Suppressor macrophage treated with lipopolysaccharide for 1 hour (primary cell): ENCODE measurements at places on chromosomes 12 and 14.

- no peak for DNase-seq
These were observed 4.0 kb upstream of the SLC22A17 start for GRCh38 chr14:23356662-23357061.

DNA sequence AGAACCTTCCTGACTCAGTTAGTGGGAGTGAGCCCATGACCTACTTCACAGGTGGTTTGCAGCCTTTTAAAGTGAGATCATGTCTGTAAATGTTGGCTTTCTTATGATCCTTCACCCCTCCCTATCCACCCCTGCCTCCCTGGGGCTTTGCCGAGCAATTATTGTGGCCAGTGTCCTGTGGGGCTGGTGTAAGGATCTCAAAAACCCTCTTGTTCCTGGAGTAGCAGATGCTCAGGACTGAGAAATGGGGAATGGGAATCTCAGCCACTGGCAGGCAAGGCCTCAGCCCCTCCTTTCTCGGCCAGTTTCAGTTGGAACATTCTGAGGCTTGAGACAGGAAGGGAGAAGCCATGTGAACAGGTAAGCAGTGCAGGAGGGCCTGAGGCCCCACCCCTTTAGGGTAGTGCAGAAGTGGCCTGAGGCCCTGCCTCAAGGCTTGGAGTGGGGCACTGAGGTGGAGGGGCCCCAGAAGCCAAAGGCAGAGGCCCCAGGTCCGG, 53.8 kb downstream of the PLEKHG3 start:
- no peak for DNase-seq

DNA sequence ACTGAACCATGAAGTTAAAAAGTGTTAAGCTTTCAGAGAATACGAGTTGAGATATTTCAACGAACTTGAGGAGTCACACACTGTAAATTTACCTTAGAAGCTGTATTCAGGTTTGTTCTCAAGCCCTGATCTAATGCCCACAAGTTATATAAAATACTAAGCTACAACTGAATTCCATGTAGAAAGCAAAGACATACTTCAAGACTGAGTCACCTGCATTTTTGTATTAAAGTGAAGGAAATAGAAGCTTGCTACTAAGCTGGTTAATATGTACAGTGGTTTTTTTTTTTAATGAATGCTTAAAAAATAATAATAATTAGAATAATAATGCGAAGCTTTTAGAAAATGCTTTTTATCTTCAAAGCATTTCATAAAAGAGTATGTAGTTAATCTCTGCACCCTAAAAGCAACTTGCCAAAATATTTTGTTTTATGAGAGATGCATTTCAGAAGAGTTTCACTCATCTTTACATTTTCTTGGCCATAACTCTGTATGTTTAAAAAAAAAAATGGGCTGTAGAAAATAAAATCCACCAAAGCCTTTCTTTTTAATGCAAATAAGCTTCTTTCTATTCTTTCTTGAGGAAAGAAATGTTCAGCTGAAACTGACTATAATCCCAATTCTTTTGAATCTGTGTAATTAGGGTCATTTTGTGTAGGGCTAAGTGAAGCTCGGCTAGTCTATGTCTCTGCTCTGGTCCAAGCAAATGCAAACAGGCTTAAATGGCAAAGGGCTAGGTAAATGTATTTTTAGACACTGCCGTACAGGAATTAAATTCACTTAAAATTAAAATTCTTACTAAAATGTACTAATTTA, 1047.5 kb upstream of the FLRT2 start:
- DNase-seq: no peak

DNA sequence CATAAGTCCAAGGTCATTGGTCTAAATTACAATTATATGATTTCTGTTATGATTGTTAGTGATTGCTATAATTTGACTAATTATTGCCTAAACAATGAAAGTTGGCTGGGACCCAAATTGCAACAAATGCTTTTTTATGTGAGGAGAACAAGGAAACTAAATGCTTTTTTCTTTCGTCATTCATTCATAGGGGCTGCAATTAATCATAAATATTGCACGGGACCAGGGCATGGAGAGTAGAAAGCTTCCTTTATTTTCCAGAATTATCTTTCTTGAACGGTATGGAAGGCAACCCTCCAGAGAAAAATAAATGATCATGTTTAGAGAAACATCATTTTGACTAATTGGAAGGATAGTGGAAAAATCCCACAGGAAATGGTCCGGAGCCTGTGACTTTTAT, 32.6 kb upstream of the ARHGAP5 start:
- no peak for DNase-seq

- no peak for DNase-seq
These were observed 82.9 kb upstream of the SCAF11 start for GRCh38 chr12:46073321-46073720.

DNA sequence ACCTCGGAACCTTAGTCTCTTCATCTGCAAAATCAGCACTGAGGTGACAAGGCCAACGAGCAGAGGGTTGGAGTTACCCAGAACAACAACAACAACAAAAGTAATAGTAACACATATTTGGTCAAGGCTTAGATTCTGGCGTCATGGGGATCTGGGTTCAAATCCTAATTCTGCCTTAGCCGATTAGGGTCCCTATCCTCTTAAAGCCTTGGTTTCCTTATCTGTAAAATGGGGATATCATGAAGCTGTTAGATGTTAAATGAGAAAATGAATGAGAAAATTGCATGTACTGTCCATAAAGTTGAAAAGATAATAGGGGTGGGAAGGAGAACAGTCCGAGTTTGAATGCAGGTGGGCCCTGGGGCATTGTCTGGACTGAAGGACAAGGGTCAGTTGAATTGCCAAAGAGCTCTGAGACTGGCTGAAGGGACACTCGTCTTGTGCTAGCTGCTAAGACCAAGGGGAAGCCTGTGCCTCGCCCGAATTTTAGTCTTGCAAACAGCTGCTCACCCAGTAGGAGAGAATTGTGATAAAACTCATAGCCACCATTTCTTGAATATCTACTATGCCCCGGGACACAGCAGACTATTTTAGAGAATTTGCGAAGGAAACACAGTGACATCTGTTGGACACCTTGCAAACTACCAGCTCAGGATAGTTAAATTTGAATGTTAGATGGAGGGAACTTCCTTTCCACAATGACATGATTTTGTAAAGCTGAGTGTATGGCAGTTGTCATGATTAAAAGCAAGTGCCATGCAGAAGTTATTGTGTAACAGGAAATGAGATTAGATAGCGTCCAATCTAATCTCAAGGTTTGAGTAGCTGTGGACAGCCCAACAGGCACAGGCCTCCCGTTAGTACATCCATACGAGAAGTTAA, 6.8 kb upstream of the HNF1A start:
- peak; percentile 70 for DNase-seq

- no peak for DNase-seq
These were observed 18.3 kb downstream of the SLC17A8 start for GRCh38 chr12:100375038-100375735.

- DNase-seq: peak; percentile 83
These were observed 20.0 kb upstream of the FICD start for GRCh38 chr12:108495054-108495453.

- DNase-seq: no peak
These were observed 2.2 kb downstream of the ENO2 start for GRCh38 chr12:6916426-6917200.

DNA sequence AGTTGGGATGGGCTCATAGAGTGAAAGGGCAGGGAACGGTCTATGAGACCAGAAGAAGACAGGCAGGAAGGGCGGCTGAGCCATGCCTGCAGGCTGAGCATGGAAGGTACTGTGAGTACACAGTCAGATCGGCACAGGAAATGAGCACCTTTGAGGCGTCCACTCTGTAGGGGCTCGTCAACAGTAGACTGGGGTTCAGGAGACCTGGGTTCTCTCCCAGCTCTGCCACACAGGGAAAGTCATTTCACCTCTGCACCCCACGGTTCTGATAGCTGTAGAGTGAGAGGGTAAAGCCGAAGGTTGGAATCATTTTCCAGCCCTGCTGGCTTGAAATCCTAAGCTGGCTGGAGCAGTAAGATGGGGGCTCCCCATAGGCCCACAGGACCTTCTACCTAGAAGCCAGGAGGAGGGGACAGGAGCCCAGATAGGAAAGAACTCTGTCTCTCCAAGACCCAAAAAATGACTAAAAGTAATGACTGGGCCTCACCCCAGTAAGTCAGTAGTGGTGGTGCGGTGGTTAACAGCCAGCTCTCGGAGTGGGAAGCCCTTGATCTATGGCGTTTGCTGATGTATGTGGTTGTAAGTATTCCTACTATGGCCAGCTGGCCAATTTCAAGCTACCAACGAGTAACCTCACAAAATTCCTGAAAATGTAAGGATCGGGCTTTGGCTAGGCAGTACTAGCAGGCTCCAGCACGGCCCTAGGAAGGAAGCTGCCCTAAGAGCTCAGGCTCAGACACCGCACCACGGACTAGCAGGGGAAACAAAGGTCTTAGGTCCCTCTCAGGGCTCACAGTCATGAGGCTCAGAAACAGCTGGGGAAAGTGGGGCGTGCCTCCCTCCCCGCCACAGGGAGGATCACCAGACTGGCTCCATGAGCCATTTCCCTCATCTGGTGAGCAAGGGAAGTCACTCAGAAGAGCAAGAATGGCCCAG, 10.3 kb upstream of the CD27 start:
- no peak for DNase-seq

GRCh38 chr12:27344760-27345159, 12.1 kb downstream of the BMAL2 start:
- DNase-seq: no peak

- DNase-seq: peak; percentile 75
These were observed 25.0 kb upstream of the CIT start for GRCh38 chr12:119902084-119902509.

- no peak for DNase-seq
These were observed 163.3 kb upstream of the SFSWAP start for GRCh38 chr12:131547555-131547954.

DNA sequence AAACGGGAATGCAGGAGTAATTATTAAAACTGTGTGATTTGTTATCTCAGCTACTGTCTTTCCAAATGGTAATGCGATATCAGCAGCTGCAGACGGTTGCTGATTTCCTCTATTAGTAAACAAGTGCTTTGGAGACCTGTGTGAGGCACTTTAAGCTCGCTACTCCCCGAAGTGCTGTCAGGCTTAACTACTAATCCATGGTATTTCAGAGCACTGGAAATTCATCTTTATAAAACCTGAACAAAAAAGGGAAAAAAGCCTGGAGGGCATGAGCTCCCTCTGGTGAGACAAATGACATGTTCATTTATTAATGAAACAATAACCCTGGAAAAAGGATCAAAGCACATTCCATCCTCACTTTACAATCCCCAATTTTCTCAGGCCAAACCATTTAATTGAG, 143.6 kb upstream of the OTX2 start:
- DNase-seq: no peak

- DNase-seq: no peak
These were observed 177.2 kb downstream of the KCNA5 start for GRCh38 chr12:5220835-5221234.

- DNase-seq: peak; percentile 58
These were observed 146.8 kb upstream of the RASSF8 start for GRCh38 chr12:25811656-25812126.

DNA sequence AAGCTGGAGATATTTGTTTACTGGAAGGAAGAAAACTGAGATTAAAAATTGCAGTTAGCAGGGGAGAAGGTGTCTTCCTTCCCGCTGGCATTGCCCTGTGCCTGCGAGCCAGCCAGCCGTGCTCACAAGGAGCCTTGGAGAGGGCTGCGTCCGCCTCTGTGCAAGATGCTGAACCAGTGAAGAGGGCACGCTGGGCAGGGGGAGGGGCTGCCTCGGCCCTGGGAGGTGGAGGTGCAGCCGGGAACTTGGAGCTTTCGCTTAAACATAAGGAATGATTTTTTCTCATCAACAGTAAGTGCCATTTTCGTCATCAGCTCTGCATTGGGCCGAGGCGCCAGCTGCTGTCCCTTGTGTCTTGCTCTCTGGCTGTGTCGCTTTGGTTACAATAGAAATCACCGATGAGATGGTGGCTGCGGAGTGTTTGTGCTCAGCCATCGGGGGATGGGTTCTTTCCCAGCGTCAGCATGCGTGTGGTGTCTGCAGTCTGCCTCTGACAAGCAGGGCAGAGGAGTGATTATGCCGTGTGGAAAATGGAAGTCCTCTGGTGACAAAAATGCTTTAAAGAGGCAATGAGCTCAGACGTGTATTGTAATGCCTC, 97.3 kb downstream of the ESR2 start:
- DNase-seq: peak; percentile 5

GRCh38 chr12:130557886-130558765, 158.0 kb downstream of the RIMBP2 start:
- no peak for DNase-seq

DNA sequence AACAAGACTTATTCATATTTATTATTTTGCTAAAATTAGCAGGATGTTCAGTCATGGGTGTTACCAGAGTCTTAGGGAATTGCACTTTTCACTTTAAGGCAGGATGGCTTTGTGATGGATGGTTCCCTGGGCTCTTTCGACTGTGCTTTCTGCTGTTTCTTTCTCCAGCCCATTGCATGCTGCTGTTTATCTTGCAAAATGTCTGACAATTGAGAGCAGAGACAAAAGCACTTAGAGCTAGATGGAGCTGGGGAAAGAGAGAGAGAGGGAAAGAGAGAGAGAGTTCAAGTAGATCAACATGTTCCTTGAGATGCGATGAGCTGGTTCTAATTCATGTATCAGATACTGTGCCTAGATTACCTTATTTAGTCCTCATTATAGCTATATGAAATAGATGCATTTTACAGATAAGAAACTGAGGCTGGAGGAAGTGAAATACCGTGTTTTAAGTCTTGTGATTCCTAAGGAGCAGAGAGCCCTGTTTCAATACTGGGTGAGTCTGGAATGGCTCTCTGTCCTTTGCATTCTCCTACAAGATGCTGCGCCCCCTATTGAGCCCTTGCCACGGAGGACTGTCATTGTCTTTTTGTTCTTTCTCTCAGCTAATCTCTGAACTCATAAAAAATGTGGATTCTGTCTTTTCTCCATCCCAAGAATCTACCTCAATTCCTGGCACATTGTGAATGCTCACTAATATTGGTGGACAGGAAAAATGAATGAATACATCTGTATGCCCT, 227.9 kb downstream of the ALG10B start:
- DNase-seq: no peak

DNA sequence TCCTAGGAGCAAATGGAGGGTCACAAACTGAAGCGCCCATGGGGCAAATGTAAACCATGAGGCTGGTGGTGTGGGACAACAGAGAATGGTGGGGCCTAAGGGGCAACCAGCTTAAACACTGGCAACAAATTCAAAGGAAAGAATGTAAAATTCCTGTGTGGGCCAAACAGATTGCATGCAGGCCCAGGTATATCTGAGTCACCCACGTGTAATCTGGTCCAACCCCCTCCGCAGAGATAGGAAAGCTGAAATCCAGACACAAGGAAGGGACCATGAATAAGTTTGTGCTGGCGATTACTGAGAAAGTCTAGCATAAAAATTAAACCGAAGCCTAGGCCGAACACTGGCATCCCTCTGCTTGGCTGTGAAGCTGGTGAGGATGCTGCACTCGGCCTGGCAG, 71.6 kb downstream of the ITPK1 start:
- no peak for DNase-seq

DNA sequence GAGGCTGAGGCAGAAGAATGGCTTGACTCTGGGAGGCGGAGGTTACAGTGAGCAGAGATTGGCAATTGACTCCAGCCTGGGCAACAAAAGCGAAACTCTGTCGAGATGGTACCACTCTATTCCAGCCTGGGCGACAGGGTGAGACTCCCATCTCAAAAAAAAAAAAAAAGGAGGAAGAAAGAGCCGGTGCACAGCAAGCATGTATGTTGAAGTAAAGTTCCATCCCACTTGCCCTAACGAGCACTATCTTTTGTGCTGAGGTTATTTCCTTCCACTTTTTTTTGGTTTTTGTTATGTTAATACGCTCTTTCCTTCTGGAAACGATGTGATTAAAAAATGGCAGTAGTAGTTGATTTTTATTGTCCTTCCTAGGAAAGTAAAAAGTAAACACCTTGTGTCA, 19.5 kb upstream of the GOLGA5 start:
- no peak for DNase-seq
